ENCODE measurements at places on chromosomes 1 and 21.
A peak's percentile ranks its signal among the peaks of the same experiment; 100 is the strongest.

DNA sequence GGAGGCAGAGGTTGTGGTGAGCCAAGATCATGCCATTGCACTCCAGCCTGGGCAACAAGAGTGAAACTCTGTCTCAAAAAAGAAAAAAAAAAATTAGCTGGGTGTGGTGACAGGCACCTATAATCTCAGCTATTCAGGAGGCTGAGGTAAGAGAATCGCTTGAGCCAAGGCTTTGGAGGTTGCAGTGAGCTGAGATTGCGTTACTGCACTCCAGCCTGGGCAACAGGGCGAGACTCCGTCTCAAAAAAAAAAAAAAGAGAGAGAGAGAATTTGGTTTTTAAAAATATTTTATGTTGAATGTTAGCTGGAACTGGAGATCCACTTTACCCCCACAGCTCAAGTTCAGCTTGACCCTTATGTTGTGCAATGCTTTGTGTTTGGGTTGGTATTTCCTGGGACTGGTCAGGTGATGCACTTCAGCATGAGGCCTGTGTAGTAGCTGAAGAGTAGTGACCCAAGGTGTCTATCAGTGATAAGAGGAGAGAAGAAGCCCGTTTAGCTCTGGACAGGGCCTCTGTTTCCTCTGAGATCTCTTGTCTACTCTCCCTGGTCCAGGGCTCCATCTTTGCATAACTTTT, 36.8 kb upstream of the MACF1 start:
- DNase-seq: no peak

- no peak for DNase-seq
Measured at GRCh38 chr1:37098237-37098636, 63.9 kb upstream of the GRIK3 start.

- no peak for DNase-seq
Measured at GRCh38 chr1:10818262-10819197, 22.1 kb upstream of the CASZ1 start.

DNA sequence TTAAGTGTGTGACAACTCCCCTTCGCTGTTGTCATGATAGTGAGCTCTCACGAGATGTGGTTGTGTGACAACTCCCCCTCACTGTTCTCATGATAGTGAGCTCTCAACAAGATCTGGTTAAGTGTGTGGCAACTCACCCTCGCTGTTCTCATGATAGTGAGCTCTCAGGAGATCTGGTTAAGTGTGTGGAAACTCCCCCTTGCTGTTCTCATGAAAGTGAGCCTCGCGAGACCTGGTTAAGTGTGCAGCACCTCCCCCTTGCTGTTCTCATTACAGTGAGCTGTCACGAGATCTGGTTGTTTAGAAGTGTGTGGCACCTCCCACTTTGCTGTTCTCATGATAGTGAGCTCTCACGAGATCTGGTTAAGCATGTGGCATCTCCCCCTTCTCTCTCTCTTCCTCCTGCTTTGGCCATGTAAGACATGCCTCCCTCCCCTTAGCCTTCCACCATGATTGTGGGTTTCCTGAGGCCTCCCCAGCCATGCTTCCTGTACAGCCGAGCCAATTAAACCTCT, 25.1 kb upstream of the LSS start:
- DNase-seq: no peak

GRCh38 chr1:2313651-2314261, 77.6 kb downstream of the MORN1 start:
- DNase-seq: no peak

GRCh38 chr1:24930260-24931145, at the start of gene RUNX3:
TSS of gene RUNX3 (minus strand) at chr1:24930276. CDS start at chr1:24929868, 408 bp downstream.
- peak; percentile 90 for DNase-seq
